ENCODE measurements at places on chromosomes 3 and 15. TPM values are rescaled to one million over a fixed set of nuclear protein-coding genes. Genes with fewer than 3 reads are reported as not detected.
A peak's percentile ranks its signal among the peaks of the same experiment; 100 is the strongest.

DNA sequence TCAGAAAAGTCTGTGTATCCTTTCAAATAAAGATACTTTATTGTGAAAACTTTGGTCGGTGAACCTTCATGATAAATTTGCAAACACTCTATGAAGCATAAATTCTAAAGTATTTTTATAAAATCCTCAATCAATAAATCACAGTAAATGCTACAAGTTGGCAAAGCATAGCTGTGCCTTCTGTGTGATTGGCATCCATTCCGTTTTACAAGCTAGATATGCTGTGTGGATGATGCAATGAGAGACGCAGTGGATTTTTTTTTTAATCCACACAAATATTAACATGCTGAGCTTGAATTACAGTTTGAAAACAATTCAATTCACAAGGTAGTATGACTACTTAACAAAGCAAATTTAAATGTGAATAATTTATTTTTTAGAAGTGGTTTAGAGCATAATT is 937.2 kb downstream of the ZPLD1 start:
- DNase-seq, result no peak

- DNase-seq, result no peak
Measured at GRCh38 chr3:152724270-152724669, 110.7 kb upstream of the P2RY1 start.

GRCh38 chr15:76056931-76057330 is 2.9 kb upstream of the TMEM266 start:
- no peak for DNase-seq

- DNase-seq, result no peak
Measured at GRCh38 chr3:98513091-98513511, 9.6 kb downstream of the CLDND1 start.

GRCh38 chr15:84828086-84828908 is 11.1 kb downstream of the ALPK3 start:
- DNase-seq, result no peak

DNA sequence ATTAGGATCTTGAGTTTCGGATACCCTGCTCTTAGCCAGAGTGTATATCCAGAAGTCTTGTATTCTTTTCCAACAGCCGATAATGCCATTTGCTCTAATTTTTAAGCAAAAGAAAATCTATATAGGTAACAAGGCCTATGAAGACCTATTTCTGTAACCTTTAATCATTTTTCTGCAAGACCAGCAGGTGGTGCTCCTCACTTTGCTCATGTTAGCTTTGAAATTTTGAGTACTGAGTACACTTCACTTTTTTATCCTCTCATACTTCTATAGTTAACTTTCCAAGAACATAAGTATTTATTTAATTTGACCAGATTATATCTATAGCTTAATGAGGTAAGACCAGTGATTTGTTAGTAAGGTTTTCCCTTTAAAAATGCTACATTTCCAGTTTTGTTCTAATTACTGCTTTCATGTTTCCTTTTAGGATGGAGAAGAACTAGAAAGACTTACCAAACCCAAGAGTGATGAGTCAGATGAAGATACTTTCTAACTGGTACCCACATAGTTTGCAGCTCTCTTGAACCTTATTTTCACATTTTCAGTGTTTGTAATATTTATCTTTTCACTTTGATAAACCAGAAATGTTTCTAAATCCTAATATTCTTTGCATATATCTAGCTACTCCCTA is 20.5 kb downstream of the SLC35A5 start:
- DNase-seq, result peak; percentile 50

DNA sequence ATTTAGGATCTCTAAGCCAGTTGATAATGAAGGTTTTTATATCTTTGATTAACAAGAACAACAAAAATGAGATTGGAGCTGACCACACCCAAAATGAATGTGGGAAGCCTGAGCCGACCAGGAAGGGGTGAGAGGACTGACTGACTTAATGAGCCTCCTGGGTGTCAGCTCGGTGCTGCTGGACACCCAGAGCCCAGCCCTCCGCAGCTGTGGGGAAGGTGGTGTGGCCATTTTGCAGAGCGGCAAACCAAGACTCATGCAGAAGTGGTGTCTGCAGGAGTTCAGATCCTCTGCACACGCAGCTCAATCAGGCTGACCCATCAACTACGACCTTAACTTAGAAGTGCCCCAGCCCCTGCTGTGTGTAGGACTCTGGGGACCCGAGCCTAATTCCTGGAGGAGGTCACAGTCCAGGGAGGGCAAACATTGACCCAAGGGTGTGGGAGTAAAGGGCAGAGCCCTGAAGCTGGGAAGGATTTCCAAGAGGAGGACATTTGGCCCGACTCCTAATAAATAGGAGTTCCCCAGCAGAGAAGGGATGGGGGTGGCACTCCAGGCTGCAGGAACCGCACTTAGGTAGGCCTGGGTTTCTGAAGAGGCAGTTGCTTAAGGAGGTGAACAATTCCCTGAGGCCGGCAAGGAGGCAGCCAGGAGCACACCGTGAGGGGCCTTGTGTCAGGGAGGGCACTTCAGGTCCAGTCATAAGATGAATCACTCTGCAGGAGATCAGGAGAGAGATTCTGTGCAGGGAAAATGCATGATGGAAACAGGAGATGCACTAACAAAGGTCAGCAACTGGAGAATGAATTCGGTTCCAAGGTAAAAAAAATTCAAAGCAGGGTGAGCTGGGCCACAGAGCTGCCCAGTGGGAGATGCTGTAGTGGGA is 197.1 kb upstream of the TPM1 start:
- DNase-seq, result no peak

GRCh38 chr3:101861212-101861788 is 12.0 kb downstream of the NFKBIZ start:
- DNase-seq, result no peak

- no peak for DNase-seq
Measured at GRCh38 chr3:80307844-80308243, 540.0 kb upstream of the ROBO1 start.

GRCh38 chr15:80060356-80061006 is 1.0 kb downstream of the ZFAND6 start:
- DNase-seq, result no peak

- DNase-seq, result no peak
Measured at GRCh38 chr3:196311-197148, at the start of gene CHL1. Gene CHL1 (plus strand): TSS chr3:196763. CDS start chr3:319777, 123,014 bp downstream.

Gene MOBP
- polyA plus RNA-seq, result 0.26 TPM

Gene COL6A6
- polyA plus RNA-seq, result 35.8 TPM

Gene PPP1R14D
- polyA plus RNA-seq, result 0.30 TPM
